Activated T-cell treated with anti-CD3 and anti-CD28 coated beads for 4 hours (primary cell): ENCODE measurements at places on chromosomes 2 and 18.

GRCh38 chr2:170218456-170218855, 40.5 kb downstream of the MYO3B start:
- DNase-seq, result no peak

- DNase-seq, result no peak
Measured at GRCh38 chr2:177758591-177759371, 313.8 kb downstream of the PDE11A start.

DNA sequence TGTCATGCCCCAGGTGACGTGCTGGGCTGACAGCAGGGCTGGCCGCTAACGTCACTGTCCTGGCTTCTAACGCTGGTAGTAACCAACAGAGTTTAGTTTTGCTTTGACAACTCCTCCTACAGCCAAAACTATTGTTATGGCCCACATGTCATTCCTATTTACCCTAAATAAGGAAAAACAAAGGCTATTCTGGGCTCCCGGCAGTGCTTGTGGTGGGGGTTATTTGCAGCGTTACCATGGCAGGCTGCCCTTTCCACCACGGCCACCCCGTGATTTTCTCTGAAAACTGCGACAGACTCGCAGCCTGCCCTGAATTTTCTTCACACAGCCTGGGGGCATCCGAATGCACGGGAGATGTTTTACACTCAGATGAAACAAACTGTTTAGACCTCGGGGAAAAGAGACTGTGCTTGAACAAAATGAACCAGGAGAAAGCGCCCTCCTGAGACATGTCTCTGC, 115.2 kb downstream of the FAM210A start:
- DNase-seq, result no peak

DNA sequence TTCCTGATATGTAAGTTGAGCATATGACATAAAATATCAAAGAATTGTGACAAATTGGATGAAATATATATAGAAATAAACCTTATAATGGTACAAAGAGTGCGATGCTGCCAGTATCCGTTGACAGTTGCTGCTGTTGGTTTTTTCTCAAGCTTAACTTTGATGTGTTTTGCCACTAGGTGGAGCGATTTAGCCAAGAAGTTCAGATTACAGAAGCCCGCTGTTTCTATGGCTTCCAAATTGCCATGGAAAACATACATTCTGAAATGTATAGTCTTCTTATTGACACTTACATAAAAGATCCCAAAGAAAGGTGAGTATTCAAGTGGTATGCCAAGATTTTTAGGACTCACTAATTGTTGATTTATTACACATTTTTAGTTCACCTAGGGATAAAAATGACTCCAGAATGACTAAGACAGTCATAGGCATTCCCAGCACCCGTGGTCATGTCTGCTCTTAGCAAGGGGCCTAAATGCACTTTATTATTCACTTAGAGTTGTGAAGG, 2.1 kb downstream of the RRM2 start:
- DNase-seq, result peak; percentile 44

GRCh38 chr2:70831861-70832260, 3.8 kb downstream of the CD207 start:
- no peak for DNase-seq

DNA sequence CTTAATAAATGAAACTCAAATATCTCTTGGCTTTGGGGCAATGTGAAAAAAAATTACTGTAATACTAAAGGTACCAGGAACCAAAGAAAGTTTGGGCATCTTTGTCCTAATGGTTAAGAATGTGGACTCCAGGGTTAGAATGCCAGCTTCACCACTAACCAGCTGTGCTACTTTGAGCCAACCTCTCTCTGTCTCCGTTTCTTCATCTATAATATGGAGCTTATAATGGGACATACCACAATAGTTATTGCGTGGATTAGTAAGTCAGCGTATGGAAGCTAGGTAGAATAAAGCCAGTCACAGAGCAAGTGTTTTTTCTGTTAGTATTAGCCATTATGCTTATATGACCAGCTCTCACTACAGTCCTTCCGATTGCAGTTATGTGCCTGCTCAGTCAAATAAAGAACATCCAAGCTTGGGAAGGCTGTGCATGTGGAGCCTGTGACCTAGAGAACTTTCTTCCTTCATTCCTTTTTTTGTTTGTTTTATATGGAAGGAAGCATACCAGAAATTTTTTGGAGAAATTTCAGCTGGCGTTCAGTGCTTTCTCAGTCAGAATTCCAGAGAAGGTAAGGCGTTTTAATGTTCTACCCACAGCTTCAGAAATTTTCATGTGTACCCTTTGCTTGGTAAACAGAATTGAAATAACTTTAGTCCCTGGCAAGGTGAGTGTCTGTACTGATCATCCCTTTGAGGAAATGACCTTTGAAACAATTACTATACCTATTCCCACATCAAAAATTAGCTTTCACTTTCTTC, 114.0 kb upstream of the RND3 start:
- DNase-seq, result no peak

GRCh38 chr2:209424199-209424701, 403 bp downstream of the MAP2 start:
- DNase-seq, result no peak

DNA sequence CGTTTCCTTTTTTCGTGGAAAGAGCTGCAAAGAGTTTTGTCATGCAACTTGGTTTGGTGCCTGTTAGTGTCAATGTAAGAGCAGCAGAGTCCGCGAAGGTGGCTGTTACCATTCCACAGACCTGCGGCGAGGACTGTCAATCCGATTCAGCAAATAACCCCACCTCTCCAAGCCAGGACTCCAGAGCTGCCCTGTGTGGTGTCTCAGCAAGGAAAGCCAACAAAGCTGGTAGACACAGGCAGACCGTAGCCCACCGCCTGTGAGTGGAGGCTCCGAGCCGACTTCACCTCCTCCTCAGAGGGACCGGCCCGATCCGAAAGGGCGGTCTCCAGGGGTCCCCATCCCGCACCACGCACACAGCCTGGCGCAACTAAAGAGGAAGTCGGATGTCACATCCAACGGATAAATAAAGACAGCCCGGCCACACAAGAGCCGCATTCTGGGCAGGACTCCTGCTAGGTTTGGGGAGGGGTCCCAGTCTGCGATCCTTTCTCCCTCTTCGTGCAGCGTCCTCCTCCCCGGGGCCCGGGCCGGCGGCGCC, 819 bp downstream of the ANKRD44 start:
- peak; percentile 34 for DNase-seq

GRCh38 chr2:205835251-205835791, 153.0 kb downstream of the NRP2 start:
- DNase-seq, result no peak

- no peak for DNase-seq
Measured at GRCh38 chr2:223319601-223320000, 267.6 kb downstream of the KCNE4 start.

- no peak for DNase-seq
Measured at GRCh38 chr2:191230174-191230573, 15.0 kb upstream of the MYO1B start.

GRCh38 chr2:71816815-71817214, 330.8 kb downstream of the CYP26B1 start:
- no peak for DNase-seq

- no peak for DNase-seq
Measured at GRCh38 chr2:186912979-186913378, 64.0 kb upstream of the ZSWIM2 start.

- no peak for DNase-seq
Measured at GRCh38 chr2:170340693-170341068, 162.7 kb downstream of the MYO3B start.

DNA sequence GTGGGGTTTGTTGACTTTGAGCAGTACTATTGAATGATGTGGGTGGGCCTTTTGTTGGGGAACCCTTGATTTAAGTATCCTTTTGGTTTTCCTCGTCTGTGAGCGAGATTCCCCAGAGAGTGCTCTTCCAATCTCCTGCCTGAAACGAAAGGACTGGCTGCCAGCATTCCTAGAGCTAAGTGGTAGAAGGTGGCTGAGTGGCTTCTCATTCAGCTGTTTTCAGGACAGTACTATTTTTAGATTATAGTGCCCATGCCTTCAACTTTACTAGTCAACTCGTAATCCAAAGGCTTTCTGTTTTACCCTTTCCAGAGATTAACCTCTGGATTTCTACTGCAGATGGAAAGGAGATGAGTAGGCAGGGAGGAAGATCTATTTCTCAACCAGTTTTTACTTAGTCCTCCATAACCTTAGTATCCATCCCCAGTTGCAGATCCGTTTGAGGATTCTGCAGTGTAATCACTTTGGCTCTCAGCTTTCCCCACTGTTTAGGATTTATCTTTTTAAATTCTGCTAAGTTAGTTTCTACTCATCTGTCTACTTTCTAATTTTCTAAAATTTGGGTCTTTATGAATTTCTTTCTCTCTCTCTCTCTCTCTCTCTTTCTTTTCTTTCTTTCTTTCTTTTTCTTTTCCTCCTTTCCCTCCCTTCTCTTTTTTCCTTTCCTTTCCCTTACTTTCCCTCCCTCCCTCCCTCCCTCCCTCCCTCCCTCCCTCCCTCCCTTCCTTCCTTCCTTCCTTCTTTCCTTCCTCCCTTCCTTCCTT, 9.2 kb downstream of the SLC4A1AP start:
- DNase-seq, result no peak

GRCh38 chr2:28746429-28747111, 5.1 kb upstream of the PPP1CB start:
- no peak for DNase-seq

DNA sequence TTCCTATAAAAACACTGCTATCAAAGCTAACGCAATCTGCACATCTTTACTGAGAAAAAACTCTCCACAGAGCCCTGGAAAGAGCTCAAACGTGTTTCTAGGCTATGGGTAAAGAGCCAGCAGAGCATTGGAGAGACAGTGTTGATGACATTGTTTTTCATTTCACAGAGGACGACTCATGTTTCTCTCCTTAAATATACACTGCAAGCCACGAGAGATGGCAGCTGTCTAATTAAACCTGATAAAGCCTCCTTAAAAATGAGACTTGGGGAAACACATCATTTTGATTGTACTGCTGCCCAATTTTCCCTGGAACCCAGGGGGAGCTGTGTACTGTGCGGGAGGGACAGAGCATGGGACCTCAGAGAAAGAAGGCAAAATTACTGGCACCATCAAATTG, 294.3 kb upstream of the SETBP1 start:
- DNase-seq, result no peak

GRCh38 chr2:77633601-77634000, 111.4 kb upstream of the LRRTM4 start:
- DNase-seq, result no peak

- no peak for DNase-seq
Measured at GRCh38 chr2:174350018-174350417, 15.3 kb downstream of the SP9 start.

DNA sequence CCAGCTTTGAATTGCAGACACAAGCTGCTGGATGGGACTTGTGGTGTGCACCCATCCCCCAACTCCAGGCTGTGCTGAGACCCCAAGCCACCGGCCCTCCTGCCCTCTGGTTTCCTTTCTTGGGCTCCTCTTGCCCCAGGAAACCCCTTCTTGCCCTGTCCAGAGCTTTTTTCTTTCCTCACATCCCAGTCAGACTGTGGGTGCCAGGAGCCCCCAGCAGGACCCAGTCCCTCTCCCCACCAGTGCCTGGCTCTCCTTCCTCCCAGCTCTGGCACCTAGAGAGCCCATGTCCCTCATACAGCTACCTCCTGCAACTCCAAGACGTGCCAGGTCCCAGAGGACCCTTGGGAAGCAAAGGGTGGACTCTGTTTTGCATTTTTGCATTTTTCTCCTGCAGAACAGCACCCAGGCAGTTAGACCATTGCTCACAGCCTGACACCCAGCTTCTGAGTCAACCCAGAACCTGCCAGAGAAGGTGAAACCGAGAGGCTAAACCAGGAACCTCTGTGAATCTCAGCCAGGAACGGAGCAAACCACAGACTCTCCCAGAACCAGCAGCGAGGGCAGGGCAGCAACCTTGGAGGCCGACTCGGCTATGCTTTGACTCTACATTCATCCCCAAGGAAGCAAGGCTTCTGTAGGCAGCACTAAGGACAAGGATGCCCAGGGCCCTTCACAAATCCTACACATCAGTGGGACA, 221.1 kb downstream of the ANAPC1 start:
- DNase-seq, result no peak

DNA sequence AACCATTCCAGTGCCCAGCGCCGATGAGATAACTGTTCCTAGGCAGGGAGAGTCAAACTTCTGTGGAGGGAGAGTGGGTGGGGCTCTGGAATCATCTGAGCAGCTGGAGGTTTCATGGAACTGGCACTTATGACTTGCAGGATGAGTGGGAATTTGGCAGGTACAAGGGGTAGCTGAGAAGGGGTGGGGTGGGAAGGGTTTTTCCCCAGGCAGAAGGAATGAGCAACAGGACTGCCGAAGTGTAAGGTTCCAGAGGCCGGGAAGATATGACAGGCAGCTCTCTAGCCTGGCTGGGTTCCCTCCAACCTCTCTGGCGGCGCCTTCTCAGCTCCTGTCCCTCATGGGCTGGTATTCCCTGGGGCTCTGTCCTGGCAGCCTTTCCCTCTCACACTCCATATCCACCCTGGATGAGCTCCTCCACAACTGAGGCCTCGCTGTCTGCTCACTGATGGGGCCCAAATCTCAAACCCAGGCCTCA, 2.5 kb upstream of the TET3 start:
- no peak for DNase-seq

- DNase-seq, result no peak
Measured at GRCh38 chr2:184611361-184612085, 13.2 kb downstream of the ZNF804A start.

GRCh38 chr2:174059884-174060244, 94.7 kb upstream of the SP3 start:
- DNase-seq, result no peak

DNA sequence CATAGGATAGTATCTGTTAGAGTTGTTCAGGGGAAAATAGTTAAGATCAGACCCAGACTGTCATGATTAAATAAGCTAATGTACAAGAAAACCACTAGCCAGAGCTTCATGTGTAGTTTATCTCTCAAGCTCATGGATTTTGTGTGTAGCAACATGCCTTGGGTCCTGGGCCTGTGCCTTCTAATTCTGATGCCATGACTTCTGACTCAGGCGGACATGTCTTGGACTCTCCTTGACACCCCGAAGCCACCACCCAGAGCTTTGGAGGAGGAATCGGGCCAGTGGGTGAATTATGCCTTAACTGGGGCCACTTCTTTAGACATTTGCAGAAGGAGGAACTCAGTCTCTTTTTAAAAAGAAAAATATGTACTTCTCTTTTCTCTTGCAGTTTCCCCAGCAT, 68.7 kb downstream of the NPAS2 start:
- DNase-seq, result no peak

- no peak for DNase-seq
Measured at GRCh38 chr2:6676241-6676640, 189.5 kb downstream of the CMPK2 start.

DNA sequence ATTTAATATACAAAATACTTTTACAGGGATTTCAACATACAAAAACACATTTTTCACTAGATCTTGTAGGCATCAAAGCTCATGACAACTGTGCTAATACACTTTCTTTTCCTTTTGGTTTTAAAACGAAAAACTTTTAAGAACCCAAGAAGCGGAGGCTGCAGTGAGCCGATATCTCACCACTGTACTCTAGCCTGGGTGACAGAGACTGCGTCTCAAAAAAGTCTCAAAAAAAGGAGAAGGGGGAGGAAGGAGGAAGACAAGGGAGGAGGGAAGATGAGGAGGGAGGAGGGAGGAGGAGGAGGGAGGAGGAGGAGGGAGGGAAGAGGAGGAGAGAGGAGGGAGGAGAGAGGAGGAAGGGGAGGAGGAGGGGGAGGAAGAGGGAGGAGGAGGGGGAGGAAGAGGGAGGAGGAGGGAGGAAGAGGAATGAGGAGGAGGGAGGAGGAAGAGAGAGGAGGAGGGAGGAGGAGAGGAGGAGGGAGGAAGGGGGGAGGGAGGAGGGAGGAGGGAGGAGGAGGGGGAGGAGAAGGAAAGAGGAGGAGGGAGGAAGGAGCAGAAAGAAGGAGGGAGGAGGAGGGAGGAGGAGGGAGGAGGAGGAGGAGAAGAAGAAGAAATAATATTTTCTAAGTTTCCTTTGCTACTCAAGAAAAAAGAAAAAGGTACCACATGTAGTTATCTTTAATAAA, 13.8 kb downstream of the ROCK2 start:
- no peak for DNase-seq

- no peak for DNase-seq
Measured at GRCh38 chr2:54635554-54636152, 87.8 kb upstream of the EML6 start.
